B cell (primary cell): ENCODE measurements at places on chromosomes 13 and 19.

GRCh38 chr19:45356760-45357444, 13.5 kb downstream of the ERCC2 start:
- DNase-seq, result no peak

DNA sequence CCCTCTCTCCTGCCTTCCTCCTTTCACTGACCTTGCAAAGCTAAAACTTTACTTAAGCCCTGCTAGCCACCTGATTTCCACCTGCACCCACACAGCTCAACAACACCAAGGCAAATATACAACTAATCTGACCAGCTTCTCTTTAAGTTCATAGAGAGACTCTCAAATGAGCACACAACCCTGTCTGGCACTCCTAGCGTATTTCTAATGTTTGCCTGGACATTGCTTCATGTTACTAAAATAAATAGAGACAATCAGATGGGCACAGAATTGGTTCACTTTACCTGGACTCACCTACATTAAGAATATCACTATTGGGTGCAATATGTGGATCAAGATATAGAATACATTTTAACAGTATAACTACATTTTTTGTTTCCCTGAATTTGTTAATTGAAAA, 33.2 kb upstream of the RXFP2 start:
- DNase-seq, result no peak

GRCh38 chr13:101695870-101696516, 243.5 kb downstream of the ITGBL1 start:
- no peak for DNase-seq

GRCh38 chr19:11136400-11137101, 19.0 kb downstream of the SPC24 start:
- DNase-seq, result no peak

DNA sequence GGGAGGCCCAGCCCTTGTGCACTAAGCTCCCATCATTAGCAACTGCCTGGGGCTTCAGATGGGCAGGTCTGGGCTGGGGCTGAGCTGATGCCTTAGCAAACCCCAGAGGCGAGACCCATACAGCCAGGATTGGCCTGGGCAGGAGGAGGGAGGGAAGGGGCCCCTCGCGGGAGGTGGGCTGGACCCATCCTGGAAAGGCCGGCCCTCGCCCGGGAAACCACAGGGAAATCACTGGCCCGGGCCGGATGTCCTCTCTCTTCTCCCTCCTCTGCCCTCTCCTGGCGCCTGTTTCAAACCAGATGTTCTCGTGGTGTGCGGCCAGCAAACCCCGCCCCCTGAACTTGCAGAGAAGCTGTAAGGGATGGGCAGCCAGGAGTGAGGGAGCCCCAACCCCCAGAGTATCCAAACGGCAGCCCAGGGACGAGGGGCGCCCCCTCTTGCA, 43.1 kb downstream of the TMEM255B start:
- DNase-seq, result no peak

DNA sequence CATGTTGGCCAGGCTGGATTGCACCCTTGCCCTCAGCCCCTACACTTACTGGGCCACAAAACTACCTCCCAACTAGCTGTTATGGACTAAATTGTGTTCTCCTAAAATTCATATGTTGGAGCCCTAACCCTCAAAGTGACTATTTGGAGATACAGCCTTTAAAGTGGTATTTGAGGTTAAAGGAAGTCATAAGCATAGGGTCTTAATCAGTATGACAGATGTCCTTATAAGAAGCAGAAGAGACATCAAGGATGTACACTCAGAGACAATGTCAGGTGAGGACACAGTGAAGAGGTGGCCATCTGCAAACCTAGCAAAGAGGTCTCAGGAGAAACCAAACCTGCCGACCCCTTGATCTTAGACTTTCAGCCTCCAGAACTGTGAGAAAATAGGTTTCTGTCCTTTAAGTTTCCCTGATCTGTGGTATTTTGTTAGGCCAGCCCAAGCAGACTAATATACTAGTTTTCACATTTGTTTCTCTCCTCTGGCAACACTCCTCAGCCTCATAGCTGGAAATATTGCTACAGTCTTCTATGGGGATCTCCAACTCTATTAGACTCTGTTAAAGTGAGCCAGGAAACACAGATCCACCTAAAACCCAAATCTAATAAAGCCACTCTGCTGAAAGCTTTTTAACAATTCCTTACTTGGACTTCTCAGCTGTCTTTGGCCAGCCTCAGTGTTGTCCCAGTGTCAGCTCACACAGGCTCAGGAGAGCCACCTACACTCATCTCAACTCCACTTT, 256.5 kb downstream of the TBC1D4 start:
- no peak for DNase-seq

- DNase-seq, result no peak
Measured at GRCh38 chr13:80339912-80340650, 845 bp downstream of the SPRY2 start.

- no peak for DNase-seq
Measured at GRCh38 chr13:25608181-25608580, 236.4 kb downstream of the ATP8A2 start.

- peak; percentile 12 for DNase-seq
Measured at GRCh38 chr13:21039097-21039800, 22.1 kb downstream of the LATS2 start.

DNA sequence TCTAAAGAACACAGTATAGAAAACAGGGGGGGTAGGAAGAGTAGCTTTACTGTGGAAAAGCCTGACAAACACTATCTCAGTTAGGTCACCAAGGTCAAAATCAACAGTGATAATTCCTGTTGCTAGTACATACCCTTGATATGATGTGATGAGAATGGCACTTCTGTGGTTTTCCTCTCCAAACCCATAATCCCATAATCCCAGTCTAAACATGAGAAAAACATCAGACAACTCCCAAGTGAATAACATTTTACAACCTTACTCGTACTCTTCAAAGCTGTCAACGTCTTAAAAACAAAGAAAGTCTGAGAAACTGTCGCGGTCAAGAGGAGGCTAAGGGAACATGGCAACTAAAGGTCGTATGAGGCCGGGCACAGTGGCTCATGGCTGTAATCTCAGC, 137.6 kb downstream of the FOXO1 start:
- DNase-seq, result no peak

DNA sequence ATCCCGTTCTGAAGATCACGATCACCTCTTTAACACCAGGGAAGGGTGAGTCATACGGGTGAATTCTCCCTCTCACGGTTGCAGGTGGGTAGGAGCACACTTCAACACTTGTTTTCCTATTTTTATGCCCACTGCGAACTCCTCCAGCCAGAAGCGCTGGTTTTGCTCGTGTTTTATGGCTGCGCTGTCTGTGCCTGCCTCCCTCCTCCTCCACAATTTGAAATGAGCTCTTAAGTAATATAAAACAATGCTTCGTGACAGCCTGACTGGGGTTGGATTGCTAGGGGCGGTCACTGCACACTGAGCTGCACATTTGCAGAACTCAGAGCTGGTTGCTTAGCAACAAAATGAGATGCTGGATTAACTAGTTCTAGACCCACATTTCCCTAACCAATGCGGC, 12.9 kb downstream of the CCDC70 start:
- DNase-seq, result no peak

- DNase-seq, result no peak
Measured at GRCh38 chr13:77729502-77730221, 32.2 kb downstream of the SLAIN1 start.

- peak; percentile 67 for DNase-seq
Measured at GRCh38 chr19:2016041-2016807, 710 bp upstream of the BTBD2 start.

- peak; percentile 41 for DNase-seq
Measured at GRCh38 chr13:41554626-41555386, 97.5 kb downstream of the RGCC start.

GRCh38 chr19:8973501-8974091, 36.6 kb downstream of the MUC16 start:
- DNase-seq, result no peak

DNA sequence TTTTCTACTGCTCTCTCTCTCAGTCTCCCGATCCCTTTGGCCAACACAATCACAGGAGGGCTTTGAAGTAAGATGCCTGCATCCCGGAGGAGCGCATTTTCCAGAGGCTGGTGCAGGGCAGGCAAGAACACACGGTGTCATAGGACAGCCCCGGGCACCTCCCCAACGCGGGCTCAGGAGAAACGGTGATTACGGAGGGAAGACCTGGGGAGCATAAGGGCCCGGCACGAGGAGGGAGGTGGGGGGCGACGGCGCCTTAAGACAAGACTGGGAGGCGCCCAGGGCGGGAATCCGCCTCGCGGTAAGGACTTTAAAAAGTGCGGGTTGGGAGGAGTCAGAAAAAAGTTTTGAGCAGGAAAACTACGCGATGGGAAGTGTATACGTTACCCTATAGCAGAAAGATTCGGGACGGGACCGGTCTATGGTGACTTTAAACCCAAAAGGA, 18.7 kb upstream of the ZNF888 start:
- no peak for DNase-seq

GRCh38 chr13:113938246-113938645, 35.6 kb downstream of the C13orf46 start:
- DNase-seq, result no peak

GRCh38 chr13:28467034-28467433, 27.9 kb downstream of the FLT1 start:
- DNase-seq, result no peak

DNA sequence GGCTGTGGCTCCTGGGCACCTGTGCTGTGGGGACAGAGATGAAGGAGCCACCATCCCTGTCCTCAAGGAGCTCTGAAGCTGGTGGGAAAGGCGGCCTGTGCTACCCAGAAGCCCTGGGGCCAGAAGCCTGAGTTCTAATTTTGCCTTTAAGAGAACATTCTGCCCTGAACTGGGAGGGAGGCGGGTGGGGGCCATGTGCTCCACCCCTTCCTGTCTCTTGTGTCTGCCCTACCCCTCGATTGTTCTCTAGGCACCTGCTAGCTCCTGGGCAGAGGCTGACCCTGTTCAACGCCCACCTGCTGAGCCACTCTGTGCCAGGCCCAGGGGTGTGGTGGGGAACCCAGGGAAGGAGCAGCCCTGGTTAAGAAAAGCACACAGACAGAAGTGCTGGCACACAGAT, 5.9 kb downstream of the TRAPPC6A start:
- no peak for DNase-seq

DNA sequence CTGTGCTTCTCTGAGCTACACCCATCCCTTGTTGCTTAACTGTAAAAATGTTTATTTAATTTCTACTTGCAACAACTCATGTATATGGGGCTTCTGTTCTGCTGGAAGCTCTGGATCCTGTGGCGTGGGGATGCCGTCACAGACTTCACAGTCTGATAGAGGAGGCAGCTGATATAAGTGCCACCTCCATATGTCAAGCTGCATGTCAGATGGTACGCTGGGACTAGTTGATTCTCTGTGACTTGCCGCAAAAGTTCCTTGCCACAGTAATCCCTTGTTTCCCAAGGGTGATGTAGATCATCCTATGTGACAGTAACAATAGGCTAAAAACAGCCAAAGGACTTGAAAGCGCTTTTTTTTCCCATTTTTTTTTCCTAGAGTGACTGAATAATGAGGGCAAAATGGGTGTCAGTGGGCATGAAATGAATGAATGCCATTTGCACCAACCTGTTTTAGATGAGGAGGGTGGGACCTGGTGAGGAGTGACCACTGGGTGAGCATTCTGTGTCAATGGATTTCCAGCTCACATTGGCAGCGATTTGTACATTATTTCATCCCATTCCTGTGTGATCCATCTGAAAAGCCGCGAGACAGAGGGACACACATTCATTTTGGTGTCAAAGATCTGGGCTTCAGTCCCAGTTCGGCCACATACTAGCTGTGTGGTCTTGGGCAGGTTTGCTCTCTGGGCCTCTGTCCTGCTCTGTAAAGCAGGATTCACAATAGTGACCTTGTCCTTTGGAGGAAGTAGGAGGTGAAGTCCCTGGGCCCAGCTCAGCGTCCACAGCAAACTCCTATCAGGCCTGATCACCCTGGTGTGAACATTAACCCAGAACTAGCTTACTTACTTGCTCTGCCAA, 88.9 kb upstream of the RNF113B start:
- DNase-seq, result no peak

GRCh38 chr19:19319732-19320360, 463 bp downstream of the SUGP1 start:
- no peak for DNase-seq

- no peak for DNase-seq
Measured at GRCh38 chr19:36081894-36082293, 27.2 kb downstream of the WDR62 start.

GRCh38 chr13:42548731-42549551, 25.0 kb upstream of the TNFSF11 start:
- peak; percentile 60 for DNase-seq

DNA sequence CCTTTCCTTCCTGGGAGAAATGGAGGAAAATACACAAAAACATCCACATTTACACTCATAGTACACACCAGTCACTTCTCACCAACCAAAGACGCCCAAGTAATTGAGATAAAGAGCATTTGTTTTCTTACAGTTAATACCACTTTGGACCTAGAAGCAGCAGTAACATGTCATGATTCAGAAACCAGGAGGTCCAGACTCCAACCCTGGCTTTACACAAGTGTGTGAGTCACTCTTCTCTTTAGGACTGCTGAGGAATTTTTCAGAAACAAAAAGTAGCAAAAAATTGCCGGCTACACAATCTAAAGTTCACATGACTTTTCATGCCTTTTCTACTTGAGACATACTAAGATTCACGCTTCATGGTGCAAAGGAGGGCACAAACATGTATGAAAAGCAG, 42.1 kb downstream of the TUBGCP3 start:
- no peak for DNase-seq

GRCh38 chr19:11479090-11479897, 1.6 kb downstream of the ELAVL3 start:
- no peak for DNase-seq

DNA sequence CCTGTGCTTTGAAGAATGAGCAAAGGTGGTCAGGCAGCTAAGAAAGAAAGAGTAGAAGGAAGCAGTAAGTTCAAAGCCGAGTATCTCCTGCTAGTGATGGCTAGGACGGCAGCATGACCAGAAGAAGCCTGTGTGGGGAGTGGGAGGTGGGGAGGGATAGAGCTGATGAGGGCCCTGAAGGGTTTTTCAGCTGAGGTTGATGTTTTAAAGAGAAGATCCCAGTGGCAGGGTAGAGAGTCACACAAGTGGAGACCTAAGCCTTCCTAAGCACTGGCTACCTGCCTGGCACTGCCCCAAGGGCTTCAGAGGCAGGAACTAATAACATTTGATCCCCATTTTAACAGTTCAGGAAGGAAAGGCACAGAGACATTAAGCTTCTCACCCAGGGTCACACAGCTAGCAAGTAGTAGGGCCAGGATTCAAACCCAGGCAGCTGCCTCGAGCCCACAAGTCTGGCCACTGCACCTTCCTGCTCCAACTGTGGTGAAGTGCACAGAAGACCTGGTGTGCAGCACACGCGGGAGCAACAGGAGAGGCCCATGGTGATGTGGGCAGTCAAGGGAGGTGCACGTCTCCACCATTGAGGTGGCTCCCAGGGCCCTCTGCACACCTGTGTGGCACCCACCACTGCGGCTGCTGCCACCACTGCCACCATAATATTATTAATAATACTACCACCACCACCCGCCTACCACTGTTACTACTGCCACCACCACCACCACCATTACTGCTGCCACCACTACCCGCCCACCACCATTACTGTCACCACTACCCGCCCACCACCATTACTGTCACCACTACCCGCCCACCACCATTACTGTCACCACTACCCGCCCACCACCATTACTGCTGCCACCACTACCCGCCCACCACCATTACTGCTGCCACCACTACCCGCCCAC, 22.1 kb downstream of the CUL4A start:
- DNase-seq, result no peak

- DNase-seq, result no peak
Measured at GRCh38 chr19:41918653-41919244, 9.5 kb downstream of the ERFL start.
